Non-pigmented ciliary epithelial cell (primary cell): ENCODE measurements at places on chromosomes 5 and 9.

- no peak for DNase-seq
Measured at GRCh38 chr9:113548221-113549041, 84.9 kb downstream of the RGS3 start.

GRCh38 chr5:81420039-81420667, 26.2 kb upstream of the ACOT12 start:
- peak; percentile 86 for DNase-seq

DNA sequence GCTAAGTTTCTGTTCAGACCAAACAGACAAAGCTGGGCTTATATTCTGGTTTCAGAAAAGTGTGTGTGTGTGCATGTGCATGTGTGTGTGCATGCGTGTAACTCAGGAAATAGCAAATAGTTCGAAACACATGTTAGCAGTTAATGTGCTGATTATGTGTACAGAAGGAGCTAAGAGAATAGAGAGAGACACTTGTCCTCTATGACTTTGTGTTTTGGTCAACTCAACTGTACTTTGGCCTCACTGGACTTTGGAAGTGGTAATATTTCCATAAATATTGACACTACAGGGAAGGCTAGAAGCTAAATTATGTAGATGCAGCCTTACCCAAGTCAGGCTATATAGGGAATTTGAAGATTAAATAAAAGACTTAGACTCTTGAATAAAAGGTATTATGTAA, 155.5 kb downstream of the RAB3C start:
- no peak for DNase-seq

- no peak for DNase-seq
Measured at GRCh38 chr5:122779451-122779850, 4.6 kb downstream of the SNX2 start.

DNA sequence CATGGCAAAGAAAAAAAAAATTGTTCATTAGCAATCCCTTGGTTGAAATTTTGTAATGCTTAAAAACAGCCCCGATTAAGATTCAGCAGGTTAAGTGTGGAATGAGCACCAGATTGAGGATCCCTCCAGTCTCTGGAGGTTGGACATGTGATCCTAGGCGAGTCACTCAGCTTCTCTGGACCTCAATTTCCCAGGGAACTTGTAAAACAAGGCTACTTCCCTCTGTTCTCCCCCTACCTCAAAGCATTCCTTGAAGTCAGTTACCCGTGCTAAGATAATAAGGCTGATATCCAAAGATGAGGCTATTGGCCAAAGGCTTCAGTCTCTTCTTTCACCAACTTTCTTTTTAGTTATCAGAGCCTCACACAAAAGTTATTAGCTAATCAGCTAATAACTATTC, 2.9 kb downstream of the KLHL3 start:
- no peak for DNase-seq

- no peak for DNase-seq
Measured at GRCh38 chr9:134459573-134459972, 133.3 kb downstream of the RXRA start.

DNA sequence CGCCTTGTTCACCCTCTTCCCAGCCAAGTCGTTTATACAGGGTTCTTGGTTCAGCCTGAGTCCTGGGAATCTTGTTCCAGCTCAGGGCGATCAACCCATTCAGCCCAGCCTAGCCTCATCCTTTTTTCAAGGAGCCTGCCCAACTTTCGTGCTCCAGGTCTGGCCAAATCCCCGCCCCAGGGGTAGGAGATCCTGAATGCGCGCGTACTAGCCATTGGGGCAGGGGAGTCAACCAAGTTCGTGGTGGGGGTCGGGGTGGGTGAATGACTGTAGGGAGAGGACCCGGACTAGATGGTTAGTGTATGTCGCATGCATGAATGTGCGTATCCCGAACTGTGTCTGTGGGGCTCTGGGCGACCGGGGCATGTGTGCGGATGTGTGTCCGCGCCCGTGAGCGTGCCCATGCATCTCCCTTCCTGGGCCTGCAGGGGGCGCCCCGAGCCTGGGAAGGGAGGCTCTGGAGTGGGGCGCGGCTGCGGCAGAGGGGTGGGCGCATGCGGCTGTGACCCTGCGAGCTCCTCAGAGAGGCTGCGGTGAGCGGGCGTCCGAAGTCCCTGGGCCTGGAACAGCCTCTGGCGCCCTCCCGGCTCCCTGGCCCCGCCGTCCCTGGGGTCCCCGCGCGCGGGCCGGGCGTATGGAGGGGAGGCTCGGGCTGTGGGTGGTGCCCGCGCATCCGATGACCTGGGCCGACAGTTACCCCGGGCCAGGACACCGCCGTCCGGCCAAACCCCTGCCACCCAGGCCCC, 8.7 kb downstream of the CCL21 start:
- no peak for DNase-seq
